ENCODE measurements at places on chromosomes 1 and 21.
A peak's percentile ranks its signal among the peaks of the same experiment; 100 is the strongest.

DNA sequence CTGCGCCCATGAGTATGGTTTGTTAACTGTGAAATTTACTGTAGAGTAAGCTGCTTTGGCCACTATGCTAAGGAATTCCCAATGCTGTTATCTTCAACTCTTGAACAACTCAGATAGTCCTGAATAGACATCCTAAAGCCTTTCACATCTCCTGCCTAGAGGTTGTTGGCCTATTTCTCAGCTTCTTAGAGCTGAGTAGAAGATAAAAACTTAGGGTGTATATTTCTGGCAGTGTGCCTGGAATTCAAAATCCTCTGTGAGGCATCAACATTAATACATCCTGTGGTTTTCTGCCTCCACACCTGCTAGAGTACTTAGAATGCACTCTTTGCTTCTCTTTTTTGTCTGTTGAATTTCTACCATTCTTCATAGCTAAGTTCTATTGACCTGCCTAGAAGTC, 45.8 kb upstream of the RC3H1 start:
- DNase-seq: no peak

DNA sequence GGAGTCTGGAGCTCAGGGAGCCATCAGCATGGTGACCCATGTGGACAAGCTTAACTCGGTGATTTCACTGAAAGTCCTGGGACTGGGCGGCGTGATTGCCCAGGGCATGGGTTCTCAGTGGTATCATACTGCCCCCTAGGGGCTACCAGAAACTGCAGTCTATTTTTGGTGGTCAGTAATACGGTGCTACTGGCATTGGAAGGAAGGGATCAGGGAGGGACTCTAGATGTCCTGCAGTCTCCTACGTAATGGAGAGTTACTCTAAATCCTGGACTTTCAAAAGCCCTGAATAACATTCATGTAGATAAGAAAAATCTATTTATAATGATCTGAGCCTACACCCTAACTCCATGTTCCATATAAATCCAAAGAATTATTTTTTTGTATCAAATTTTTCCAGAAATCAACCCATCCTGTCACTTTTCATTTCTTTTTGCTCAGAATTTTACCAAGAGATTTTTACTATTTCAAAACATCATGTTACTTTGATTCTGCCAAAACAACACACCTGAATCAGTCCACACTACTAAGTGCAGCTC, 37.3 kb downstream of the PABPC4 start:
- peak; percentile 37 for DNase-seq

DNA sequence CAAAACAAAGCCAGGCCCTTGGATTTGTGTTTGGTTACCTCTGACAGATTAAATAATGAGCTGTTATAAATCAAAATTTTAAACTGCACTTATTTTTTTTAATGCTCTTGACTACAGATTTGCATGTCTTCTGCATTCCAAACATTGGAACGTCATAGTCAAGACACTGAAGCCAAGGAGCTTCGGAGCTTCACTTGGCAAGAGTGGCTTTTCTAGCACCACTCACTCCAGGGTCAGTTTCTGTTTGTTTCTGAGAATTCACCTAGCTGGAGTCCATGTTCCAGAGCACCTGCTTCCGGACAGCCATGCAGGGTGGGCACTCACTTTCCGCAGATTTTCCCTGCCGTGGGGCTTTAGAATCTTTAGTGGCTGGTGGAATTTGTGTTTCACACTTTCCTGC, 202.9 kb downstream of the ZP4 start:
- DNase-seq: no peak

- DNase-seq: no peak
Measured at GRCh38 chr1:162406811-162407210, 5.1 kb downstream of the SH2D1B start.

- DNase-seq: no peak
Measured at GRCh38 chr1:28973596-28974421, 59.4 kb downstream of the EPB41 start.

- no peak for DNase-seq
Measured at GRCh38 chr21:31566064-31566463, 93.4 kb upstream of the SOD1 start.

- DNase-seq: no peak
Measured at GRCh38 chr1:71919811-71920509, 362.4 kb downstream of the NEGR1 start.

DNA sequence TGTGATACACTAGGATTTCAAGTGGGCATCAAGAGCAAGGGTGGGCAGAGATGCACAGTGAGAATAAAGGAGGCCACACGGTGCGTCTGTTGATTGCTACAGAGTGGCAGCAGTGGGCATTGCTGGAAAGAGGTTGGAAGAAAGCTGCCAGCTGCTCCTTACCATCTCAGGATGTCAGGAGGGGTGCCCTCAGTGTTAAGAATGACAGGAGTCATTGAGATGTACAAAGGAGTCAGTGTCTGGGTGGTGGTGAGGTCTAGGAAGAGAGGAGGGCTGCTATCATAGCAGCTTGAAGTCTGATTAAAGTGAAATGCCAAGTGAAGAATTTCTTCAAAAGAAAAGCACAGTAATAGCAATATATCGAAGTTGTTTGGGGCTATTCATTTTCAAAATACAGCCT, 992.7 kb downstream of the TTLL7 start:
- DNase-seq: no peak

GRCh38 chr1:161994175-161994668, 29.4 kb downstream of the OLFML2B start:
- DNase-seq: peak; percentile 42

DNA sequence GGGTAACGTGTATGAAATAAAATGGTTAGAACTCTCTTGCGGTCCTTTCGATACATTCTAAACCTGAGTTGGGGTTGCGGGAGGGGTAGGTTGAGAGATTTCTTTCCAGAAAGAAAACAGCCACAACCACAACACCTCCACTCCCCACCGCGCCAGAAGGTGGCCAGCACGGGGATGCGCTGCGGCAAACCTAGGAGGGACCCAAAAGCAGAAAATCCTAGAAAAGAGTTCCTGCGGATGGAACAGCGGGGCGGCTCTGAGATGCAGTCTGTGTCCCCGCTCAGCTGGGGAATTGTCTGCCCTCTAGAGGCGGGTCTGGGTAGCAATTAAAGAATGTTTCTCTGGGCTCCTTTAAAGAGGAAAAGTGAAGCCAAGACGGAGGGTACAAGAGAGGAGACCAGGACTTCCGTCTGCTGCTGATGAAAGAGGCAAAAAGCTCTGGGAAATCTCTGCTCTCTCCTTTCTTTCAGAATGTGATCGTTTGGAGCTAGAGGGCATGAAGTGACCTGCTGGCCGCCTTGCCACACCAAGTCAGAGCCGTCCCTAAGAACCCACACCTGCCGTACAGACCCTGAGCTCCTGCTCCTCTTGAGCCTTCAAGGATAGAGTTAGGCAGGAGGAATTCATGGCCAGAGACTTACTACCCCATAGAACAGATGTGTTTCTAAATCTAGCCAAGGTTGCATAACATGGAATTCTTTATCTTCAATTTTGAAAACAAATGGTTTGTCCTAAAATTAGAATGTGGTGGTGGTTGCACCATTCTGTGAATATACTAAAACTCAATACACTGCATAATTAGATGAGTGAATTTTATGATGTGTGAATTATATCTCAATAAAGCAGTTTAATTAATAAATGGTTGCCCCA, 46.5 kb upstream of the COA6 start:
- no peak for DNase-seq

GRCh38 chr1:93779540-93780165, 98.0 kb upstream of the BCAR3 start:
- peak; percentile 59 for DNase-seq

- DNase-seq: no peak
Measured at GRCh38 chr1:205313563-205314308, 7.8 kb downstream of the NUAK2 start.

- DNase-seq: no peak
Measured at GRCh38 chr1:234230414-234230862, 142.8 kb upstream of the COA6 start.

- DNase-seq: no peak
Measured at GRCh38 chr1:52209429-52209828, 67.5 kb downstream of the ZFYVE9 start.

GRCh38 chr1:104746994-104747393, 997.3 kb downstream of the AMY1C start:
- no peak for DNase-seq

DNA sequence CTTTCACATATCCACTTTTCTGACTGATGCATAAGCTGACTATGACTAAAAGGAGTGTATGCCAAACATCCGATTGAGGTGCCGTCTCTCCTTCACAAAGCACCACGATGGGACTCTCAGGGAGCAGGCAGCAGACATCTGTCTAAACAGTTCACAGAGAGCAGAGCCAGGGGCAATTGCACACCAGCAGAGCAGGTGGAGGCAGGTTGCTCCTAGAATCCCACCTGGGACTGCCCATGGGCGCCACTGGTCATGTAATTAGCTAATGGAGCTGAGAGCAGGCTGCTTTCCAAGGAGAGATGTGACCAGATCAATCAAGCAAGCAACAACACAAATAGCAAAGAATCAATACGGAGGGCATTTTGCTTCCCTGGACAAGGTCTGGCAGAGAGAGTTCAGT, 30.5 kb upstream of the COA6 start:
- no peak for DNase-seq

DNA sequence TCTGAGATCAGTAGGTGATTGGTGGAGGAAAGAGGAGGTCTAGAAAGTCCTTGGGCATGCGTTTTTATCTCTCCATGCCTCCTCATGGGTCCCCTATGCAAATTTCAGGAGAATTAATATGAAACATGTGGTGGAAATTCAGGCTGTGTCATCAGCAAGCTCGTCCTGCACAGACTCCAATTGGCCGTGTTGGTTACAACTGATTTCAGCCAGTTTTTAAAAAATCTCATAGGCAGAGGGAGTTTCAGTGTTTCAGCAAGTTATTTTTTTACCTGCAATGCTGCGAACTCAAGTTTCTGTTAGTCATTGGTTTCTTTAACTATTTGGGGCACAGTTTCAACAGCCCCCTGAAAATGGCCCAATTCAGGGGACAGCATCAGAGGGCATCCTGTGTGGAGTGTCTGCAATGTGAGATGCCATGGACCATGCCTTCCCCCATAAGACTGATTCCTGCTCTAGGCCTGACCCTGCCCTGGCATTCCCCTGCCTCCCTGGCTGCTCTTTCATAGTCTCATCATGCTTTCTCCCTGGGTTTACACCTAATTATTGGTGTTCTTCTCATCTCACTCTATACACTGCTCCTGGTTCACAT, 59.9 kb downstream of the C1orf198 start:
- DNase-seq: peak; percentile 61

- no peak for DNase-seq
Measured at GRCh38 chr21:35203093-35203977, 154.2 kb upstream of the RUNX1 start.

GRCh38 chr1:47209091-47209490, 19.3 kb upstream of the PDZK1IP1 start:
- no peak for DNase-seq

DNA sequence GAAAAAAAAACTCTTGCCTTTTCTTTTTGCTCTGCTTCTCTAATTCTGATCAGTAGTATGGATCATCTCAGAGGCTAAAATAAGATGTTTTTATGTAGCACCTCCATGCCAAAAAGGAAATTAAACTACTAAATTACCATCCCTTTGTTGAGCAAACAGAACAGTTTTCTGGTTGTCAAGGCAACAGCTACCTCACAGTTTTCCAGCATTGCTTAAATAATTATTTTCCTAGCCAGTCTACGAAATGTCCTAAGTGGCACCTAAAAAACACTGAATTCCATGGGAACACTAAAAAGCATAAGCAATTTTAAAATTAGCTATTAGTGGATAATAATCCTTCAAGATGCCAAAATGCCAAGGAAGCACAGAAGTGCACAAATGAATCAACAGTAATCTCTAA, 61.7 kb downstream of the ARID4B start:
- DNase-seq: no peak

DNA sequence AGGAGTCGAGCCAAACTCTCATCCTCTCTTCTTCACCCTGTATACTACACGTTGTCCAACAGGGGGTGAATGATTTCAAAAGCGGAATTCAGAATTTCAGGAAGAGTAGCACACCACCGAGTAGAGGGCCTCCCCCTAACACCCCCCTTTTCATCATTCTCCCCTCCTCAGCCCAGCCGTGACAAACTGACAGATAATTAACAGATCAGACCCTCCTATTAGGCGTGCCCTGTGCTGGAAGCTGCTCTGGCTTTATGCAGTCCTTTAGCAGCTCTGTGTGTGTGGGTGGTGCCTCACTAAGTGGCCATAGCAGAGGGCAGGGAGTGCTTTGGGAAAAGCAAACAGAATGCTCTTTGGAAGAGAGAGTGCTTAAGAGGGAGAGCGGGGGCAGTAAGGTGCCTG, 44.3 kb downstream of the PEX14 start:
- DNase-seq: no peak

DNA sequence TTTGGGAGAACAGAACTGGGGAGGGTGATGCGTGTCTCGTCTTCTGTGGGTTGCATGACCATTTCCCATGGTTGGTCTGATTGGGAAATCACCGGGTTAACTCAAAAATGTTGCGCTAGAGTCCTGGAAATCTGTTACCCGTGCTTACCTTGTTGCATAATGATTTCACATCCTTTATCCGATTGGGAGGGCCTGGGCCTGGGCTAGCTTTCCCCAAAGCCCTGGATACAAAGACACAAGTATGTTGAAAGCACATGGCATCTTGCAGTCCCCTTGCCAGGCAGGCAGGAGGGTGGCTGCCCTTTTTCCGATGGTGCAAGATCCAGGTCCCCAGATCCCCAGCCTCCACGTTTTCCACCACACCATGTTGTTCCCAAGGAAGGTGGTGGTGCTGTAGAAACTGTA, 582 bp downstream of the TRPM2 start:
- no peak for DNase-seq

DNA sequence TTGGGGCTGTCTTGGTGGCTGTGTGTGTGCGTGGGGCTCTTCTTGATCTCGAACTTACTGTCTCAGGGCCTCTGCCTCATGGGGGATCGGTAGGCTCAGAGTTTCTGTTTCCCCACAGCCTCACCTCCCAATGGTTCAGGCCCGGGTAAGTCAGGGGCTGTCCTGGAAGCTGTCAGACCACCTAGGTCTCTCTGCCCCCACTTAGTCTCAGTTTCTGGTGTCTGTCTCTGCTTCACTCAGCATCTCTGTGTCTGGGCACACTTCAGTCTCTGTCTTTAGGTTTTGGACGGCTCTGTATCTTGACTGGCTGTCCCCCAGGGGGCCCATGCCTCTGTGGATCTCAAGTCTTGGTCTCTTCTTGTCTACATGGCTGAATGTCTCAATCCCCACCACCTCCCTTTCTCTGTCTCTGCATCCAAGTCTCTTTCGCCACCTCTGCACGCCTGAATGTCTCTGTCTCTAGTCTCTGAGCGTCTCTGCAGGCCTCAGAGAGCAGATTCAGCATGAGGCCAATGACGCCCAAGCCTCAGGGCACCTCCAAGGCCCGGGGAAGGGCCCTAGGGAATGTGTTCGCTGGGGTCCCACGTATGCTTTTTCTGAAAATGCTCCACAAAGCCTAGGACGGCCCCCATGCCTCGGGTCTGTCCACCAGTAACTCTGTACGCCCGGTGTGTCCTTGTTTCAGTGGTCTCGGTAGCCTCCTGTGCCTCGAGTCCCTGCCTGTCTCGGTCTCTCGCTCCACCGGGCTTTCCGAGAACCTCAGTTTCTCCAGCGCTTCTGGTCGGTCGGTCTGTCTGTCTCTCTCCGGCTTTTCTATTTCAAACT, 818 bp downstream of the FHL3 start:
- no peak for DNase-seq

GRCh38 chr1:40923511-40924020, 55.9 kb upstream of the CTPS1 start:
- no peak for DNase-seq
